HL-60 (cell line): ENCODE measurements at places on chromosomes 11 and 22.

DNA sequence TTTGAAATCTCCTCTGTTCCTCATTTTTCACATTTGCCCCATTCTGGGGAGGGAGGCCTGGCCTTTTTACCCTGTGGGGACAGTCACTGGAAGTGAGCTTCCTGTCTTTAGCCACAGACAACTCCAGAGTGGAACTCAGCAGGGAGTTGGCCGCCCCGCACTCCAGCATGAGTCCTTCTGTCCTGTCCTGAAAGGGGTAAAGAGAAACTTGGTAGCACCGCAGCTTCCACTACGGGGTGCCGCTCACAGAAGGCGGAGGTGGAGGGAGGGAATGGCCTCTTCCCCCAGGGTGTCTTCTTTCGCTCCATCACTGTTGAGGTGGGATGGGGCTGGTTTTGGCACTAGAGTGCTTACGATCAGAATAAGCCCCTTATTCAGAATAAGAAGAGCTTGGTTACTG lies 132.2 kb downstream of the ST3GAL4 start:
- no peak for DNase-seq

GRCh38 chr22:40509401-40510134 lies 127.0 kb downstream of the MRTFA start:
- peak; percentile 68 for DNase-seq

GRCh38 chr22:30411780-30412179 lies 13.8 kb upstream of the MTFP1 start:
- no peak for DNase-seq

DNA sequence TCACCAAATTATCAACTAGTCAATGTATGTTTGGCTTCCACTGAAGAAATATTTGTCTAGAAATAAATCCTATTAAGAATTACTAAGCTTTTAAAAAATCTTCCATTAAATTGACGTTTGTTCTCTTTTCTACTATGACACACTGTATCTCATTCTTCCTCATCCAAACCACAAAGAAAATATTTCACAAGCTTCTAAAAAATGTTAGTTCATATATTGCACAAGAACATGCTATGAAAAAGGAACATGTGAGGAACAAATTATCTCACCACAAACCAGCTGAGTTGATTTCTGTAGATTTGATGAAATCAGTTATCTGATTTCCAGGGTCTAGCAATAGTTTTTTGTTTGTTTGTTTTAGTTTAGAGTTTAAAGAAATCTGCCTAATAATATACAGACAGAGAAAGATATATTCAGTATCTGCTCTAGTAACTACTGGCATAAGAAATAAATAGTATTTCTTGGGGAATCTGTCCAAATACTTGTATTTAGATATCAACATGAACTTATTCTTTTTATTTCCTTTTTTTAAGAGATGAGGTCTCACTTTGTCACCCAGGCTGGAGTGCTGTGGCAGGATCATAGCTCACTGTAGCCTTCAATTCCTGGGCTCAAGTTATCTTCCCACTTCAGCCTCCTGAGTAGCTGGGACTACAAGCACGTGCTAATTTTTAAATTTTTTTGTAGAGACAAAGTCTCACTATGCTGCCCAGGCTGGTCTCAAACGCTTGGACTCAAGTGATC lies 161.7 kb downstream of the ATG16L2 start:
- peak; percentile 85 for DNase-seq

GRCh38 chr22:25602445-25602844 lies 38.0 kb downstream of the GRK3 start:
- DNase-seq, result no peak

DNA sequence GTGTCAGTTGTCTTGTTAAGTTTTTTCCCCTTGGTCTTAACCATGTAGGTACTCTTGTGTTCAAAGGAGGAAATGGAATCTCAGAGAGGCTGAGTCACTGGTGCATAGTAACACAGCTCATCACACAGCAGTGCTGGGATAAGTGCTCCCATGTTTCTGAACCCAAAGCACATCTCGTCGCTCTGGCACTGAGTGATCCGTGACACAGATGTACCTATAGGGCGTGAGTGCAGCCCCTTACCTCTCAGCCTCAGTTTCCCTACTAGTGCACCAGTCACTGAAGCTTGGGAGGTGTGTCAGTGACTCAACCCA lies 234.0 kb downstream of the ST3GAL4 start:
- DNase-seq, result no peak

GRCh38 chr11:62786318-62787004 lies 741 bp upstream of the TMEM179B start:
- DNase-seq, result no peak

DNA sequence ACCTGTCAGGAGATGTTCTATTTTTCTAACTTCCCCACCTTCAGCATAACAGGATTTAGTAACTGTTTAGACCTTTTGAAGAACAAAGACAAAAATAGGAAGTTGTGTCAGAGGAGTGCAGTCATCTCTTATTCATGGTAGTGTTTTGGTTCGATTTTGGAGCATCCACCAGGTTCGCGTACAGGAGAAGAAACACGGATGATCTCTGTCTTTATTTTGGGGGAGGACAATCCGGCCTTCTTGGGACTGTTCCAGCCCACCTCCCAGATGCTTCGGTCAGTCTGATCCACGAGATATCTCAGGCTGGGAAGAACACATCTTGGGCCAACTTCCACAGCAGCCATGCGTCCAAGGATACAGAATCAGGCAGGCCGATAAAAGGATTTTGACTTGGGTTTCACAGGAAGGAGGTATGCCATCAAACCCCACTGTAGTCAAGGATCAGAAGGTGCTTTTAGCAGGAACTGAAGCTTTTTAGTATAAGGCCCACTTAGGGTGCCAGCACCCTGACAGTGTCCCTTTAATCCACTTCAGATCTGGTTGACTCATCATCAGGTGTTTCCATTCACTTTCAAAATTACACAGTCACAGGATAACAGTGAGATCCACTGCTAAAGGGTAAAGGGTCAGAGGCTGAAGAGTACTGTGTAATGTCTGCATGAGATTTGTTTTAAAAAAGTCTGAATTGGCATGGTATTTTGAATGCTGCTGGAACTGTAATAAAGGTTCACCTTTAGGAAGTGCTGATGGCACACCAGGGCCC lies 16.5 kb downstream of the PATZ1 start:
- DNase-seq, result no peak

DNA sequence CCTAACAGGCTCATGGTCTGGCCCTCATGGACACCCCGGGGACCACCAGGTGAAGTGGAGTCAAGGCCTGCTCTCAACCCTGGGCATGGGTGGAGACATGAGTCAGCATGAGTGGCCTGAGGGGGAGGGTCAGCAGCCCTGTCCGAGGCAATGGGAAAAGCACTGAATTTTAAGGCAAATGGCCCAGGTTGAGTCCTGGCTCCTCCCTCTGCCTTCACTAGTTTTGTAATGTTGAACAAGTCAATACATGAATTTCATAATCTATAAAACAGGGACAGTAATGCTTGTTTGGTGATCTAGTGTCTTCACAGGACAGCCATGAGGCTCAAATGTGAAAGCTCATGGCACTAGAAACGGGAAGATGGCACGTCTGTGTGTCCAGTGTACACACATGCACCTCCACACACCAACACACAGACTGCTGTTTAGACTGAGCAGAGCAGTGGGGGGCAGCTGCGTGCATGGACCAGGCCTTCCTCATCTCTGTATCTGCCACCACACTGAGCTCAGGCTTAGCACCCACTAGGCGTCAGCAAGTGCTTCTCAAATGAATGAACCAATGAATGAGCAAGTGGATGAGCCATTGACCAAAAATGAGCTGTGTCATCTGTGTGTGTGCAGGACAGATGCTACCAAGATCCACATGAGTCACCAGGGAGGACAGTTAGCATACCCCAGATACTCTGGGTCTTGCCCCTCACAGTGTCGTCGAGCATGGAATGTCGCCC lies 63.4 kb downstream of the NRXN2 start:
- no peak for DNase-seq

DNA sequence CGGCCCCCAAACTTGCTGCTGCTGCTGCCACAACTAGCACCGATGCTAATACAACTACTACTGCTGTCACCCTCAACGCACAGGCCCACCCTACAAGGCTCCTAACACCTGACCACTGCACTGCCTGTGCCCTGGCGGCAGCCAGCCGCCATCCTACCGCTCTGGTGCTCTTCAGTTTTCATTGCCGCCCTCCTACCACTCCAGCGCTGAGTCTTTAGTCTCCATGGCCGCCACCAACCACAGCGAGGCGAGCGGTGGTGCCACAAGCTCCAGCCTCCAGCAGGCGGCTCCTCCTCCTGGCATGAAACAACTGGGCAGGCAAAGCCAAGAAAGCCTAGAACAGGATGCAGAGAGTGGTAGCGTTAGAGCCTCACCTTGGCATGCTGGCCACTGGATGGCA lies 5.0 kb upstream of the RFPL3 start:
- DNase-seq, result no peak

DNA sequence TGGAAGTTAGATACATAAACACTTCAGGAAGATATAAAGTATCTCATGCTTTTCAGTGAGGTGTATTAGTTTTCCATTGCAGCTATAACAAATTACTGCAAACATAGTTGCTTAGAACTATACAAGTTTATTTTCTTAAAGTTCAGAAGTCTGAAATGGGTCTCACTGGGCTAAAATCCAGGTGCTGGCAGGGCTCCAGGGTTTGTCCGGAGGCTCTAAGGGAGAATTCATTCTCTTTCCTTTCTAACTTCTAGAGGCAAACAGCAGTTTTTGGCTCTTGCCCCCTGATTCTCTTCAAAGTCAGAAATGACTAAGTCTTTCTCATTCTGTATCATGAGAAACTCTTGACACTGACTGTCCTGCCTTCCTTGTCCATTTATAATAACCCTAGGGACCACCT lies 138.8 kb downstream of the AASDHPPT start:
- no peak for DNase-seq

DNA sequence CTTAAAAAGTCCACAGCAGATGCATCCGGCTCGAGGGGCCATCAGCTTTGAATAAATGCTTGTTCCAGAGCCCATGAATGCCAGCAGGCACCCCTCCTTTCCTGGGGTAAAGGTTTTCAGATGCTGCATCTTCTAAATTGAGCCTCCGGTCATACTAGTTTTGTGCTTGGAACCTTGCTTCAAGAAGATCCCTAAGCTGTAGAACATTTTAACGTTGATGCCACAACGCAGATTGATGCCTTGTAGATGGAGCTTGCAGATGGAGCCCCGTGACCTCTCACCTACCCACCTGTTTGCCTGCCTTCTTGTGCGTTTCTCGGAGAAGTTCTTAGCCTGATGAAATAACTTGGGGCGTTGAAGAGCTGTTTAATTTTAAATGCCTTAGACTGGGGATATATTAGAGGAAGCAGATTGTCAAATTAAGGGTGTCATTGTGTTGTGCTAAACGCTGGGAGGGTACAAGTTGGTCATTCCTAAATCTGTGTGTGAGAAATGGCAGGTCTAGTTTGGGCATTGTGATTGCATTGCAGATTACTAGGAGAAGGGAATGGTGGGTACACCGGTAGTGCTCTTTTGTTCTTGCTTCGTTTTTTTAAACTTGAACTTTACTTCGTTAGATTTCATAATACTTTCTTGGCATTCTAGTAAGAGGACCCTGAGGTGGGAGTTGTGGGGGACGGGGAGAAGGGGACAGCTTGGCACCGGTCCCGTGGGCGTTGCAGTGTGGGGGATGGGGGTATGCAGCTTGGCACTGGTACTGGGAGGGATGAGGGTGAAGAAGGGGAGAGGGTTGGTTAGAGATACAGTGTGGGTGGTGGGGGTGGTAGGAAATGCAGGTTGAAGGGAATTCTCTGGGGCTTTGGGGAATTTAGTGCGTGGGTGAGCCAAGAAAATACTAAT lies 1.9 kb downstream of the NEAT1 start:
- no peak for DNase-seq

GRCh38 chr22:44003405-44004103 lies 20.5 kb upstream of the PARVB start:
- no peak for DNase-seq

DNA sequence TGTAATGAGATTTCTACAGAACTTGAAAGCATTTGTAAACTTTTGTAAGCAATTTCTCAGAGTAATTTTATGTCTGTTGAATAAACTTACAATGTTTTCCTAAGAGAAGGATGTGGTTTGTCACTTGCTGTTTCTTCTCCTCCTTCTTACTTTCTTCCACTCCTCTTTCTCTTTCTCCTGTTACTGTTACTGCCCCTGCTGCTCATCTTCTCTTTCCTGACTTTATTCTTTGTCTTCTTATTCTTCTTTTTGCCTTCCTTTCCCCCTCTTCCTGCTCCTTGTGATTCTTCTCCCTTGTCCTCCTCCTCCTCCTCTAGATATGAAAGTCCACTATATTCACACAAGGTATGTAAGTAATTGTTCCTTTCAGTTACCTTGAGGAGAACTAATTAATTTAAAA lies 31.1 kb upstream of the MMP7 start:
- DNase-seq, result no peak

- no peak for DNase-seq
These were observed 163.8 kb downstream of the FAT3 start for GRCh38 chr11:92388380-92388779.

DNA sequence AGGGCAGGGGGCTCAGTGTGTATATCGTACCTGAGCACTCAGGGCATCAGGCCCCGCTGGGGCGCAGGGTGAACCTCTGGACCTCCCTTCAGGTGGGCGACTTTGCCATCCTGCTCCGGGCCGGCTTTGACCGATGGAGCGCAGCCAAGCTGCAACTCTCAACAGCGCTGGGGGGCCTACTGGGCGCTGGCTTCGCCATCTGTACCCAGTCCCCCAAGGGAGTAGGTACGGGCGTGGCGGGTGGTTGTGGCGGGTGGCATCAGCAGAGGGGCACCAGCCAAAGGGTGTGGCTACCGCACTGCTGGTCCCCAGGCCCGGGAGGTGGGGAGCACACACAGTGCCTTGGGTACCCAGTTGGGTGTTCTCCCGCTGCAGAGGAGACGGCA lies 6.3 kb downstream of the SLC39A13 start:
- DNase-seq, result no peak

DNA sequence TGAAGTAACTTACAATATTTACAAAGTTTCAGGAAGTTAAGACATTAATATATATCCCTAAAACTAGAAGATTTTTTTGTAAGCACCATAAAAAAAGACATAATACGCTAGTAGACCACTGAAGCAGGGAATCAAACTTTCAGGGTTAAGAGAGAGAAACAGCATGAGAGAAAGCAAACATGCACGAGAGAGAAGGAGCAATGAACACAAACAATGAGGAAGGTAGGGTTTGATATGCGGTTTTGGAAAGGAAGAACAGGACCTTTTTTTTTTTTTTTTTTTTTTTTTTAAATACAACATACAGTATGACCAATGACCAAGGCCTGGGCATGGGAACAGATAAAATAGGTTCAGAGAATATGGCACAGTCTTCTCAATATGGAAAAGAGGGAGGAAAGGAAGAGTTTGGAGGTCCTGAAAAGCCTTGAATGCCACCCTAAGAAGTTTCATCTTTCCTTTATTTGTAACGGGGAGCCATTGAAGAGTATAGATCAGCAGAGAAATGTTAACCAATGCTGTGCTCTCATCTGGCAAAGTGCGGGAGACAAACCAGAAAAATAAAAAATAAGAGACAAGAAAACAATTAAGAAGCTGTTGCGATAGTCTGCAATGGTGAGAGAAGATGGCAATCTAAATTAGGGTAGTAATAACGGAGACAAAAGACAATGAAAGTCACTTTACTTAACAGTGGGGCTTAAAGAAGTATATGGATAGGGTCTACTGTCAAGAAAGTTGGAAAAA lies 101.0 kb downstream of the USP35 start:
- DNase-seq, result peak; percentile 49

GRCh38 chr11:109138196-109138595 lies 283.8 kb upstream of the C11orf87 start:
- no peak for DNase-seq

- DNase-seq, result no peak
These were observed 365 bp downstream of the MGAT3 start for GRCh38 chr22:39457198-39457555.
